ENCODE measurements at places on chromosomes 1 and 21.

DNA sequence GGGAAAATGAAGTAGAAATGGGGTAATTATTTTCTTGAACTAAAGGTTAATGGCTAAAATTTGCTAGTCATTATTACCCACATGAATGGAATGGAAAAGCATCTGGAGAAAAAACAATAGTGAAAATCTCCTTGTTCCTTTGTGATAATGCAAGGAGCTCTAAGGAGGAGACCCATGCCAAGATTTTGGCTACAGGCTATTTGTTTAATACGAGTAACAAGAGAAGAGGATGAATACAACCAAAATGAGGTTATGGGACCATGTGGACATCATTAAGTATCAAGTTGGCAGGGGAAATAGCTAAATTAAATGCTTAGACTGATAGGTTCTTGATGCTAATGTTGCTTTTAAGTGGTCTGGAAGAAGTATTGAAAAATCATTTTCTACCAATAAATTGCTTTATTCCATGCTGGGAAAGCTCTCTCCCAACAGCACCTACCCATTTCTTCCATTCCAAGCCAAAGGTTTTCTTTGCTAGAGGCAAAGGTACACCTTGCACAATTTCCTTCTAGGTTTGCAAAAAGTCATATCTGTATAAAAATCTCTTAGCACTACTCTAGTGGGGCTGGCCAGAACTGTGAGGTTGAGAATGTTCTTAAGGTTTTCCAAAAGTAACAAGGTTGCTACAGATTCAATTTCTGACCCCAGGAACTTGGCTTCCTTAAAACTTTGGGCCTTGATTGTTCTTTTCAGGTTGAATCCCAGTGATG, 100.2 kb downstream of the SMYD2 start:
- DNase-seq: no peak

DNA sequence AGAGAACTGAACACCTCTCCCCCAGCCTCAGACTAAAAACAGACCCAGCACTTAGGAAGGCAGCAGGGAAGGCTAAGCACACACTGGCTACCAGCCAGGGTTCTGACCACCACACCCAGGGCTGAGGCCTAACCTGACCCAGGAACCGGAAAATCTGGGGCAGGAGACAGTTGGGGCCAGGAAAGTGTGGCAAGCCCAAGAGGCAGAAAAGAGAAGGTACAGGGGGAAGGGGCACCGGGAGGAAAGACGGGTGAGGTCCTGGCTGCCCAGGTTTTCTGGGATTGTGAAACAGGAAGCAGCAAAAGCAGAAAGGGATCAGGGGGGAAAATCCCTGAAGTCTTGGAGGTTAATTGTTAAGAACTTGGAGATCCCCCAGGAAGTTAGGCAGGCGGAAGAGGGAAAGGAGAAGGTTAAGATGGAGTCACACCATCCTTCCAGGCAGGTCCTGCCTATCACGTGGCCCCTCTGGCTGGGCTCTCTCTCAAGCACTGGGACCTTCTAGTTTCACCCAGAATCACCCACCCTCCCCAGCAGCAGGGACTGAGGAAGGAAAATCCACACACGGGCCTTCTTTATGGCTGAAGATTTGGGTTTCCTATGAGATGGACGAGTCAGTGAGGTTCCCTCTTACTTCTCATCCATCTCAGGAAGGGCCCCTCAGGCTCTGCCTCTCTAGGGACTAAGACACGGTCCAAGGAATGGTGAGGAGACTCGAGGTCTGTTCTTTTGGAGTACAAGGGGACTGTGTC, 2.6 kb downstream of the HDGF start:
- no peak for DNase-seq

DNA sequence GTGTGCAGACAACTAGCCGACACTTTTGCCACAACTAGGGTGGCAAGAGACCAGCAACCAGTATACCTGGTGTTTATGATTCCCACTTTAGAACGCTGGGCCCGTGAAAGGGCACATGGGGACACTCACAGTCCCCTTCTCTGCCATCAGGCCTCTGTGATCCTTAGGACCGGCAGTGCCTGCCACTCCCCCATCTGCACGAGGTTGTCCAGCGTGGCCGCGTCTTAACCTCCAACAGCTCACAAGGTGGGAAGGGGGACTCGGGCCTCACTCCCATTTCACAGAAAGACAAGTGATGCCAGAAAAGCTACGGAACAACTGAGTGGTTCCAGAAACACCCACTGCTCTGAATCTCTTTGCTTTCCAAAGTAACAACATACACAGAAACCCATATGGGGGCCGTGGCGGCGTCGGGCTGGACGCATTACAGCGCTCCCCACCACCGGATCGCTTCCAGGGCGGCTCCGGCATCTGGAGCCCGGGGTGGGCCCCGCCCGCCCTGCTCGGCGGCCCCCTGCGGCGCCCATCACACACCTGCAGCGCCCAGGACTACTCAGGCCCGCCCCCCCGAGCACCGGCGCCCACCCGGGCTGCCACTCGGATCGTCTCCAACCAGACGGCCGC, 1.0 kb downstream of the ZNF496 start:
- DNase-seq: no peak

DNA sequence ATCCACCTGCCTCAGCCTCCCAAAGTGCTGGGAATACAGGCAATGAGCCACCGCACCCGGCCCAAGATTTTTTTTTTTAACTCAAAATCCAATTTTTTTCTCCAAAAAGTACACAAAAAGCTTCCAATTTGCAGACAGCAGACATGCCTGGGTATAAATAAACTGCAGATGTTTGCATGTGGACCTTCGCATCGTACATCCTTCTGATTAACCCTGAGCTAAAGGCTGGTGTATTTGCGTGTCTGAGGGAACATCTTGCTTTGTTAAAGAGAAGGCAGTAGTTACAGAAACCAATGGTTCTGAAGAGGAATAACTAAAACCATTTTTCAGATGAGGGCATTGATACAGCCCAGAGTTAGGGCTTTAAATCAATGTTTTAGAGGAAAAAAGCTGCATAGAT, 12.7 kb downstream of the BCAR3 start:
- no peak for DNase-seq

GRCh38 chr1:36743286-36744005, 260.7 kb upstream of the CSF3R start:
- no peak for DNase-seq
